ENCODE measurements at places on chromosomes 2 and 18.

DNA sequence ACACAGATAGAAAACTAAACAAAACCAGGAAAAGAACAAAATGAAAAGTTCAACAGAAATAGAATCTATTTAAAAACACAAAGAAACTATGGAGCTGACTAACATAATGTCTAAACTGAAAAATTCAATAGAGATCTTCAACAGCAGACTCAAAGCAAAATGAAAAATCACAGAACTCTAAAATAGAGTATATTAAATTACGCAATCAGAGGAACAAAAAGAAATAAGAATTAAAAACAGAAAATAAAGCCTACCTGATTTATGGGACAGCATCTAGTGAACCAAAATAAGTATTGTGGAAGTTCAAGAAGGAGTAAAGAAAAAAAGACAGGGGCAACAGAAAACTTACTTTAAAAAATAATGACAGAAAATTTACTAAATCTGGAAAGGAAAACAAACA is 152.1 kb upstream of the GALNT5 start:
- no peak for DNase-seq

DNA sequence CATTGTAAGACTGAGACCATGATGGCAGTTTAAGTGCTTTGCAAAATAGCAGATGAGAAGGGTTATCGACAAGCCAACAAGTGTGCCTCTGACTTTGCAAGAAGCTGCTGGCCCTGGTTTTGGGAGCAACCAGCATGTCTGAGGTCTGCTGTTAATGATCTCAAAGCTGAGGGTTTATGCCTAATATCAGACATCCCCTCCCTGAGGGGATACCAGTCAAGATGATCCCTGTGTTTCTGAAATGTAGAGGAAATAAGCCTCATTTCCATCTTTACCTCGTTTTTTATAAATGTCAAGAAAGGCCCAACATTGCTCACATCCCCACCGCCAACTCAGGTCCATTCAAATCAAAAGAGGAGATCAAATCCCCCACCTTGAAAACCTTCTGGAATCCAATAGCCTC is 120.6 kb downstream of the MYCN start:
- no peak for DNase-seq

GRCh38 chr2:19776941-19777514 is 124.8 kb downstream of the TTC32 start:
- DNase-seq: no peak

DNA sequence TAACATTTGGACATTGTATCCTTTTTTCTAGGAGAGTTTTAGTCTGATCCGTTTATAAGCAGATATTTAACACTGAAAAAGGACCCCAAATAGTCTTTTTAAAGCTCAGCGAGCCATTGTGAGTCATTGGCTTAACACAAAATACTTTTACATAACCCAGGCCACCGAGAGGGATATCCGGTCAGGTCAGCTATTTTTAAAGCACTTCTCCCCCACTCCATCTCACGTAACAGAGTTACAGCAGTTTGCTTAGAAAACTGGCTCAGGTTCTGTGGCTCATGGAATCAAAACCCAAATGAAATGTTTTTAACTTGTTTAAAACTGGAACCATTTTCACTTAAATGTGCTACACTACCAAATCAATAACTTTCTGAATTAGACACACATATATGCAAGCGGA is 23.9 kb downstream of the COL4A3 start:
- no peak for DNase-seq

DNA sequence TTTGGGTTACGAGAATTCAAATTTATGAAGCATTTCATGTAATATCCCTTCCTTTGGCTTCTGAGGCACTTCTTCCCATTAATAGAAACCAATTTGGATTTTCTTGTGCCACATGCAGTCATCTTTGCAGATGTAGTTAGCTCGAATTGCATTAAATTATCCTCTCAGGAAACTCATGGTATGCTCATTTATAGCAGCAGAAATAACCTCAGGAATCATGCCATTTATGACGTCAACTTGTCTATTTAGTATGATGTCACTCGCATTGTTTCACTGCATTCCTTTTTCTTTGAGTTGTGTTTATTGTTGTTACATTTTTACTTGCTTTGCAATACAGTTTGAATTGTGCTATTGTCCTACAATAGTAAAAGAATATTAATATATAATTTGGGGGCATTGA is 163.8 kb downstream of the RBM43 start:
- no peak for DNase-seq

- DNase-seq: no peak
Observed at GRCh38 chr2:219059725-219060682, 717 bp downstream of the IHH start.

GRCh38 chr2:17816396-17817245 is at the start of gene MSGN1:
Gene MSGN1, plus strand, starts transcription at chr2:17816460. Its CDS starts 59 bp downstream, at chr2:17816519.
- DNase-seq: no peak

All from vagina (tissue), 2 donors.